ENCODE measurements at places on chromosomes 3 and 15.
A peak's percentile ranks its signal among the peaks of the same experiment; 100 is the strongest.

DNA sequence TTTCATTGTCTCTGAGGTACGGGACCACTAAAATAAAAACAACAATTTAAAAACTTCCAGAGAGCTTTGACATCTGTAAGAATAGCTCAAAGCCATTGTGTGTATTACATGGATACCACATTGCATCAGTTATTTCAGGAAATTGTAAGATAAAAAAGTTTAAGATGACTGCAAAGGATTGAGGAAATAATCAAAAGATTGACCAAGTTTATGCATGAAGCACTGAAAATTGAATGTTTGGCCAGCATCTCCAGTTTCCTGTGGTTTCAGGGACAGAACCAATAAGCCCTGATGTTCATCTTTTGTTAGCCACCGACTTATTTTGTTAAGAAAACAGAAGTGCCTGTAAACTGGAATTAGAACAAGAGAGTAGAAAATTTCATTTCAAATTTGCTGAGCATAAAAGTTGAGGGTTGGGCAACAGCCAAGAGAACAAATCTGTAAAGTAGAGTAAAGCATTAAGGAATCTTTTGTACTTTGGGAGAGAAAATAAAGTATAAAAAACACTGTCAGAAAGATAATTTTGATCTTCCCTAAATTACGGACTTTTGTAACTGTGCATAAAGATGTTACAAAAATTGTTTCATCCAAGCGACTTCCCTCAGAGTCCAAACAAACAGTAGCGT lies 211.5 kb upstream of the P2RY1 start:
- no peak for DNase-seq

DNA sequence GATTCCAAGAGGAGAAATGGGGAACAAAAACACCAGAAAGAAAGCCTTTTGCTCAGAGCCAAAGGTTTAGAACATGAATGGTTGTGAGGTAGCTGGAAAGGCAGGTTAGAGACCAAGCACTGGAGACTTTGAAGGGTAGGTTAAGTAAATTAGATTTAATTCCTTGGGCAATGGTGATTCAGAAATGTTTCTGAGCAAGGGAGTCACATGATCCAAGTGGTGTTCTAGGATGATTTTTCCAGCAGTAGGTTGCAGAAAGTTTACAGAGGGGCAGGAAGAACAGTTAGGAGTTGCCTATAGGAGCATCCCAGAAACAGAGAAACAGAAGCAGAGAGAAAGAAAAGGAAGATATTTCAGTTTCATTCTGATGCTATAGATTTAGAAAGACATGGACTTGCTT lies 139.8 kb downstream of the WDR76 start:
- no peak for DNase-seq

- DNase-seq = peak; percentile 26
These were observed 54.4 kb upstream of the KIF23 start for GRCh38 chr15:69359722-69360121.

GRCh38 chr15:39957481-39957880 lies 23.6 kb downstream of the EIF2AK4 start:
- no peak for DNase-seq

DNA sequence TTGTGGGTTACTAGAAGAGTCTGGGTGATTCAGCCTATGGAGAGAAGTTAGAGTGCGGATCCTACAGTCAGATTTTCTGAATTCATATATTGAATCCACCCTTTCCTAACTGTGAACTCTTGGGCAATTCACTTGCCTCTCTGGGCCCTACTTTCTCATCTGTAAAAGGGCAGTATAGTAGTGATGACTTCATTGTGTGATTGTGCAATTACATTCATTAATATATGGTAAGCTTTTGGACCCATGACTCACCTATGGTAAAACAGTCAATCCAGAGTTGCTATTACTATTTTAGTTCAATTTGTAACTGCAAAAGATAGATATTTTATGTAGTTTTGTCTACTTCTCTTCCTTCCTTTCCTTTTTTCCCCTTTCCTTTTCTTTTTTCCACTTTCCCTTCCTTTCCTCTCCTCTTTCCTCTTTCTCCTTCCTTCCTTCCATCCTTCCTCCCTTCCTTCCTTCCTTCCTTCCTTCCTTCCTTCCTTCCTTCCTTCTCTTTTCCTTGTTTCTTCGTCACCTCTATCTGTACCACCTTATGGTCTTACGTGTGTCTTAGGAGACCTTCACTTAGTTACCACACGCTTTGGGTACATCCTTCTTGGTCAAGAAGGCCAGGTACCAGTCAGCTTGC lies 37.0 kb downstream of the GMNC start:
- peak; percentile 16 for DNase-seq

Data from suppressor macrophage treated with lipopolysaccharide for 1 hour (primary cell).